ENCODE measurements at places on chromosomes 11 and 22.

- DNase-seq = no peak
Measured at GRCh38 chr11:89625171-89625570, 84.9 kb upstream of the TRIM77 start.

- no peak for DNase-seq
Measured at GRCh38 chr22:26494506-26494905, 10.8 kb downstream of the SRRD start.

- DNase-seq = peak; percentile 90
Measured at GRCh38 chr22:37229805-37230672, 14.0 kb downstream of the RAC2 start.

DNA sequence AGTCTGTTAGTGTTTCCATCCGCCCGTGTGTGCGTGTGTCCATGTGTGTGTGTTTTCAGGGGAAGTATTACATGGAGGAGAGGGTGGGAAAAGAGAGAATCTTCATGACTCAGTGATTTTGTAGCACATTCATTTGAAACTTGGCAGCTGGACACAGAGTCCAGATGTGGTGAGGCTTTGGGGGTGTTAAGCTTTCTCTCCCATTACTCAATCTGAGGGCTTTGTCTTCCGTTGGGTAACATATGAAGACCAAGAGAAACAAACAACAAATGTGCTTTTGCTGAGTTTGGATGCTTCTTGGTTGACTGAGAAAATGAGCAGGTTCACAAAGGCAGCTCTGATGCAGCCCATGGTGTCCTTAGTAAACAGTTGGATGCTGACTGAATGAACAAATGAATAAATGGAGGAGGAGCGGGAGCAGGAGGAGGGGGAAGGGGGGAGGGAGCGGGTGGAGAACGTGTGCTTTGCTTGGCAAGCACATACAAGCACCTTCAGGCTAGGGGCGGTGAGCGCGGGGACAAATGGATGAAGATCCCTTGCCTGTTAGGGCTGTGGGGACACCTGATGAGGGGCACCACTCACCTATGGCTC lies 104.3 kb downstream of the ST3GAL4 start:
- no peak for DNase-seq

- no peak for DNase-seq
Measured at GRCh38 chr11:103936059-103936458, 100.4 kb upstream of the DDI1 start.

DNA sequence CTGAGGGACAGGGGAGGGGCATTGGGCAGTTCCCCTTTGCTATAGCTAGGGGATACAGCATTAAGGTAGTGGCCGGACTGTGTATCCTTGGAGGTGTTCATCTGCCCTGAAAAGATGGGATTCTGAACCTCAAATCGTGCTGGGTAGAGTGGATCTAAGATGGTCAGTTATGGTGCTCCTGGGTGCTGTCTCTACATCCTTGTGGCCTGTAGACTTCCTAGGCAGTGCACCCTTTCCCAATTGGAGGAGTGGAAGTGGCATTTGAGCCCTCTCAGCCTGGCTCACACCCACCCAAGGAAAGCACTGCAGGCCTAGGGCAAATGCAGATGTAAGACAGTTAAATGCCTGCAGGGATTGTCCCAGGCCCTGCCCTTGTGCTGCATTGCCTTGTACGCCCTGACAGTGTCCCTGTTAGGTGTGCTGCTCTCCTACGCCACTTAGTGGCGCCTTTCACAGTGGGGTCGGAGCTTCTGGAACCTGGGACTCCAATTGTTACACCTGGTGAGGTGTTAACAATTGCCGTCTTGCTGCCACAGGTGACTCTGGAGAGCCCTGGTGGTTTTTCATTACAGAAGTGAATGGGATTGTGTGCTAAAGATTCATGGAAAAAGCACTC lies 35.0 kb downstream of the PPFIBP2 start:
- no peak for DNase-seq

DNA sequence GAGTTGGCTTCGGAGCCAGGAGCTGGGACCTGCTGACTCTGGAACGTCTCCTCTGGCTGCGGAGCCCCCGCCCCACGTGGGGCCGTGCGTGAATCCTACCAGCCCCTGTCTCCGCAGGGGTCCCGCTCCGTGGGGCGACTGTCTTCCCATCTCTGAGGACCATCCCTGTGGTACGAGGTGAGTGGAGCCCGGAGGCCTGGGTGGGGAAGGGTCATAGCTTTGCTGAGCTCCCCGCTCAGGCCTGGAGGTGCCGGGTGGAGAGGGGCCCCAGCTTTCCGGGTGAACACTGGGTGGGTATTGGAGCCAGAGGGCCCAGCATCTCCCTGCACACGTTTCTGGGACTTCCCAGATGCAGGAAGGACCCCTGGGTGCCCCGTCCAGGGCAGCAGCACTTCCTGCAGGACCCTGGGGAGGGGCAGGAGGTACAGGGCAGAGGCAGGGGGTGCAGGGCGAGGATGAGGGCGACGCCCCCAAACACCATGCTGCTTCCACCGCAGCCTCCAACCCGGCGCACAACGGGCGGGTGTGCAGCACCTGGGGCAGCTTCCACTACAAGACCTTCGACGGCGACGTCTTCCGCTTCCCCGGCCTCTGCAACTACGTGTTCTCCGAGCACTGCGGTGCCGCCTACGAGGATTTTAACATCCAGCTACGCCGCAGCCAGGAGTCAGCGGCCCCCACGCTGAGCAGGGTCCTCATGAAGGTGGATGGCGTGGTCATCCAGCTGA lies 3.8 kb downstream of the MUC5AC start:
- DNase-seq = no peak

- DNase-seq = no peak
Measured at GRCh38 chr22:30325724-30326254, 952 bp downstream of the TBC1D10A start.

DNA sequence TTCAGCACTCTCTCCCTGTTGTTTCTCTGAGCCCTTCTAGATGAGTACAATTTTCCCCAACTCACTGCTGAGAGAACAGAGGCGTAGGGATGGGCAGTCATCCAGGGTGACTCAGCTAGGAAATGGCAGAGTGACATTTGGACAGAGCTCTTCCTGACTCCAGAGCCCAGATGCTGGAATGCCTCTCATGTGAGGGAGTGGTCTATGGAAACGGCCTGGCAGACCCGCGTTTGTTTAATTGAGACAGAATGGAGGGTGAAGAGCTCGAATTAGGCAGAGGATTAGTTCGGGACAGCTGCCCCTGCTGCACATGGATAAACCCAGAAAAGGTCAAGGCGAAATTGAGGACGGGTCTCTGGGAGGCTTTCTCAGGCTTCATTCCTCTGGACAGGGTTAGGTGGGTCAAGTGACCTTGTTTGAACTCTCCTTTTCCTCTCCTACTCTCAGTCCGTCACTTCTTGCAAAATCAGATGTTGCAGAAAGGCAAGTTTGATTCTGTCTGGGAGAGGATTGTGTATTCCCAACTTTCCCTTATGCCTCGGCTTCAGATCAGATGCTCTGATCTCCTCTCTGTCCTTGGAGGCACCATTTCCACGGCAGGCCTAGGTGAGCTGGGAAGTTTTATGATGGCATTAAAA lies 7.6 kb upstream of the LMO2 start:
- DNase-seq = no peak

GRCh38 chr11:97963528-97964331 lies 1057.0 kb upstream of the CNTN5 start:
- DNase-seq = no peak

GRCh38 chr22:41801886-41802285 lies 1.4 kb downstream of the CCDC134 start:
- DNase-seq = peak; percentile 63

- DNase-seq = no peak
Measured at GRCh38 chr11:96082002-96082899, 158.3 kb upstream of the MTMR2 start.

GRCh38 chr11:118102721-118103261 lies 16.0 kb upstream of the SMIM35 start:
- DNase-seq = no peak

DNA sequence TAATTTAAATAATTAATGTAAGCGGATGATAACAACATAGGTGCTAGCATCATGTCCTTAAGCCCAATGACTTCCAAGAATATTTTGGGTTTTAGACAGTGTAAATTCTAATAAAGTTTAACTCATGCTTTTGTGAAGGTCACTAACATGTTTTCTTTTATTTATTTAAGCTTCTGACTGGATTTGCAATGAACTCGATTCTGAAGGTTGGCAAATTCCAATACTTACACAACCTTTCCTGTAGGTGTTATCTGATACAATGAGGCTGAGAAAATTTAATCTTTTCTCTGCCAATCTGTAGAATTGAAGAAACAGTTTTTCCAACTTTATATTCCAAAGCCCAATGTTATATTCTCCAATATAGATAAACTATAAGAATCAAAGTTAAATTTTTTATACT lies 311.3 kb downstream of the LUZP2 start:
- no peak for DNase-seq

GRCh38 chr22:28594797-28595462 lies 84.7 kb downstream of the TTC28 start:
- no peak for DNase-seq

DNA sequence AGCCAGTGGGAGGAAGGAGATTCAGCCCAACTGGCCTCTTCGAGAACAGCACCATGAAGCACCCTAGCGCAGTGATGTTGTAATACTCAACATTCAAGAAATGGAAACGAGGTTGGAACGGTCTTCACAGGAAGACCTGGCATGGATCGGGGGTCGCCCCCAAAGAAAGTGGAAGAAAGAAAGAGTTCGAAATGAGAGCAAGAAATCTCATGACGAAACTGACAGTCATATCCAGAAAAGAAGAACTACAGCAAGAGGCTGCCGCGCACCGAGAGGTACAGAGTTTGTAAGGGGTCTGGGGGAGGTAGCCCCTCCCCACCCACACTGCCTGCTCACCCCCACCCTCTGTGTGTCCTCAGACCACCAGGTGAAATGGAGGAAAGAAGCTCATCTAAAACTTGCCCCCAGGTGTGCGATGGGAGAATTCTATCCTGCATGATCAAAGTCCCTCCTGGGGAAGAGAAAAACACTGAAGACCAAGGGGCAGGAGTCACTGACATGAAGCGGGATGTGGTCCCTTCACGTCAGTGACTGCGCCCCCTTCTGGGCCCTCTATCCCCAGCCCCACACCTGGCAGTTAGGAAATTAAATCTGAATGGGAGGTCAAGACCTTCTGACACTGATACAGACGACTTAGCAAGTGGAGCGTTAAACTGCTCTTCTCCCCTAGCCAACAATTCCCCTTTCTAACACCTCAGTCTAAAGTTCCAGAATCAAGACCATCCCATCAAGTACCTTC lies 52.9 kb upstream of the SPATA19 start:
- DNase-seq = no peak

GRCh38 chr22:22243033-22243680 lies 1.4 kb upstream of the VPREB1 start:
- no peak for DNase-seq

DNA sequence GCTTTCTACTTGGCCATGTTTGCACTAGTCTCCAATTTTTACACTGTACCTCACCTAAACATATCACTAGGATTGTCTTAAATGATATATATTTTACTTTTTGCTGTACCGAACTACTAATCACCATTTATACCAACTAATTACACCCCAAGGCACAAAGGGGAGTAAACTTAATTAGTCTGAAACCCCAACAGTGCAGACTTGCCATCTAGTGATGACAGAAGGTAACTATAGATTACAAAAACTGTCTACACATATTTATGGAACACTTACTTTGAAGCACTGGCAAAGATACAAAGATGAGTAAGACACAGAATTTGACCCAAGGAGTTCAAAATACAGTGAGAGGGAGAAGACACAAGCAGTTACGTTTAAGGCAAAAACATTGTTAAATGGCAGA lies 139.7 kb downstream of the CNTN5 start:
- no peak for DNase-seq

DNA sequence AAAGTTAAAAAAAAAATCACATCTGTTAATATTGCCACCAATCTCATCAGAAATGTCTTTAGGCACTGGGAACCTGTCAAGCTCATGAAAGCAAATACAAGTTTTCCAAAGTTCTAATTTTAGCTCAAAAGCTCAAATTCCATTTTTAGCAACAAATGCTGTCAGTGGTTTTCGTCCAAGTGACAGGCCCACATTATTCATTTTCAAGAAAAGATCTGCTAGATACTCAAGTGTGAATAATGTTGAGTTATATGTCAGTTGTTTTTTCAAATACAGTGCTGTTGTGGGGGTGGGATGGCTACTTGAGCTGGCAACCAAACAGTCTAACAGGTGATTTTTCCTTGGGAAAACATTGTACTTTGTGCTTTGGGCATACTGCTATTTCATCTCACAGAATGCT lies 1072.6 kb downstream of the OPCML start:
- DNase-seq = no peak

DNA sequence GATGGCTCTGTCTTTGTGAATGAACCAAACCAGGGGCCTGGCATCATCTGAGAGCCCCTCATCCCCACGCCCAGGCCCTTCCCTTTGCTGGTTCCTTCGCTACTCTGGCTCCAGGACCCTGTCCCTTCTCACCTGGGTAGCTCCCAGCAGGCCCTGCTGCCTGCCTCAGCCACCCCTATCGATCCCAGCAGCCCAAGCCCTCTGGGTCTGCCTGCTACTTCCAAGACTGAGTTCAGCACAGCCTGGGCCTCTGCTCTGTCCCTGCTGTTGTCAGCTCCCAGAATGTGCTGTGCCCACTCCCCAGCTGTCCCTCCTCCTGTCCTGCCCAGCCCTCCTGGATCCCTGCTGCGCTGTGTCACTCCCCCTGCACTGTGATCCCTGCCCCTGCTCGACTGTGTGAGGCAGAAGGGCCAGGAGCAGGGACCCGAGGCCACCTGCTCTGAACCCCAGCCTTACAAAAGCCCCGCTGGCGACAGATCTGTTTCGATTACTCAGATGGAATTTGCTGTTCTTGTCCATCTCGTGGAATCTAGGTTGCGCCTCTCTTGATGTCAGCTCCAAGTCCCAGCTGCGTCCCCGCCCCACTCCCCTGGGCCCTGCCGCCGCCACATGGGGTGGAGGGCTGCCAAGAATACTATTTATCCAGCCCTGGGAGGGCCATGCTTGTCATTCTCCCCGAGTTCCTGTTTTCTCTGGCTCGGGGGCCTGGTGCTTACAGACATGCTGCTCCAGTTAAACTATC lies 13.0 kb downstream of the MRPL21 start:
- no peak for DNase-seq

- no peak for DNase-seq
Measured at GRCh38 chr11:8327761-8328192, 64.1 kb upstream of the LMO1 start.

- DNase-seq = no peak
Measured at GRCh38 chr22:43883012-43883661, 8.7 kb downstream of the PNPLA5 start.

DNA sequence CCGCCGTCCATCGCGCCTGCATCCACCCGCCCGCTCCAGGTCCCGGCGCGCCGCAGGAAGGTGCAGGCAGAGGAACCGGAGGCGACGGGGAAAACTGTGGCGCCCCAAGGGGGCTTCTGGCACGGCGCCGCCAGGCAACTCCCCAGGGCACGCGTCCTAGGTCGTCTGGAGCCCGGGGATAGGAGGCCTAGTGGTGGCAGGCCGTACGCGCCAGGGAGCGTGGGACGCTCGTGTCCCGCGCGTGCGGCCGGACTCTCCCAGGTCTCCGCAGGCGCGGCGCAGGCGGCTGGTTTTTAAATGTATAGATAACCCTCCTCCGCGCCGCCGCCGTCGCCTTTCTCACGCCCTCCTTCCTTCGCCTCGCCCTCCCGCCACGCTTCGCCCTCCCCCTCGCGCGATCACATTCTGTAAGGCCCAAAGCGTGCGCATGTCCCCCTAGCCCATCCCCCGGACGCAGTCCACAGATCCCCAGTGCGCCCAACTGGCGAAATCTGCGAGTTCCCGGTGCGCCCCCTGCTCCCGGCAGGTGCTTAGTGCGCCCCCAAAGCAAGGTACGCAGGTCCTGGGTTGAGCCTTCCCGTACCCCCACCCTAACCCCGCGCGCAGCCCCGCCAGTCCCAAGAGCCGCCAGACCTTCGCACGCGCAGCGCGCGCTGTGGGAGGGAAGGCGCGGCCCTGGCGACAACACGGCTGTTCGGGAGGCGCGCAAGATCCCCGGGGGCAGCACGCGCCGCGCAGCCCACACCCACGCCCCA lies at the start of gene ASCL2:
Gene ASCL2 (minus strand): TSS at position 267 of the 755 bp plus-strand sequence. CDS start 256 bp downstream, at position 11.
- no peak for DNase-seq

Measured in T-helper 2 cell (primary cell).